ENCODE measurements at places on chromosomes 13 and 19.
A peak's percentile ranks its signal among the peaks of the same experiment; 100 is the strongest.

DNA sequence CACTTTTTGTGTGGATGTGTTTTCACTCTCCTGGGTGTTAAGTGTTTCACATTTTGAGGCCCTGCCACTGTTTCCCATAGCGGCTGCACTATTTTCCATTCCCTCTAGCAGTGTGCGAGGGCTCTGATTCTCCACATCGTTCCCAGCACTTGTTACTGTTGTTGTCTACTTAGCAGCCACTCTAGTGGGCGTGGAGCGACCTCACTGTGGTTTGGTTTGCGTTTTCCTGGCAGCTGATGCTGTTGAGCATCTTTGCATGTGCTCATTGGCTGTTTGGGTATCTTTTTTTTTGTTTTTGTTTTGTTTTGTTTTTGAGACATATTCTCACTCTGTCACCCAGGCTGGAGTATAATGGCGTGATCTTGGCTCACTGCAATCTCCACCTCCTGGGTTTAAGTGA is 14.4 kb downstream of the NAXD start:
- DNase-seq = no peak

GRCh38 chr13:106755542-106755941 is 187.6 kb upstream of the ARGLU1 start:
- DNase-seq = peak; percentile 41

DNA sequence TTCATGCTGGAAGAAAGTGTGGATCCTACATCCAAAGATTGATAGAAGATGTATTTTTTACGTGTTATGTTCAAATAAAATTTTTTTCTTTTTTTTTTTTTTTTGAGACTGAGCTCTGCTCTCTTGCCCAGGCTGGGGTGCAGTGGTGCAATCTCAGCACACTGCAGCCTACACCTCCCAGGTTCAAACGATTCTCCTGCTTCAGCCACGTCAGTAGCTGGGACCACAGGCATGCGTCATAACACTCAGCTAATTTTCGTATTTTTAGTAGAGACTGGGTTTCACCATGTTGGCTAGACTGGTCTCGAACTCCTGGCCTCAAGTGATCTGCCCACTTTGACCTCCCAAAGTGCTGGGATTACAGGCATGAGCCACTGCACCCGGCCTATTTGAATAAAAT is 65.7 kb downstream of the KLF12 start:
- DNase-seq = no peak

DNA sequence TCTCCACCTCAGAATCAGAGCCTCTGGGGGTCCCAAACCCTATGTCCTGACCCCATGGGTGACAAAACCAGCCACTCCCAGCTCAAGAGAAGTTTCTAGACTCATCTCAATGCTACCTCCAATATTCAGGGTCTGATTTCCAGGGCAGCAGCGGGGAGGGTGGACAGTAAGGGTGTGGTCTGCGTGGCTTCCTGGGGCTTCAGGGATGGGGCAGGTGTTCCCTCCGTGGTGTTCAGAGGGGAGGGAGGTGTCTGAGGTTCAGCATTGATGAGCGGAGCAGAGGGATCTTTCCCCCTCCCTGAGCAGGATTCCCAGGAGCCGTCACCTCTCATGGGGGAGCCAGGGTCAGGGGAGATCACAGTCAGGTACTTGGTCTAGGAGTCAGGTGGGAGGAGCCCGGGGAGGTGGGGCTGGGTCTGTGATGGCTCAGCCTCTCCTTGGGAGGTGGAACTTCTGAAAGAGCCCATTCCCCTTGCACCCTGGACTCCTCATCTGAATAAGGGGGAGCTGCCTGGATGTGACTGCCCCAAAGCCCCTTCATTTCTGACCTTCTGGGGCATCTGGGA is 2.9 kb downstream of the LILRA2 start:
- no peak for DNase-seq

DNA sequence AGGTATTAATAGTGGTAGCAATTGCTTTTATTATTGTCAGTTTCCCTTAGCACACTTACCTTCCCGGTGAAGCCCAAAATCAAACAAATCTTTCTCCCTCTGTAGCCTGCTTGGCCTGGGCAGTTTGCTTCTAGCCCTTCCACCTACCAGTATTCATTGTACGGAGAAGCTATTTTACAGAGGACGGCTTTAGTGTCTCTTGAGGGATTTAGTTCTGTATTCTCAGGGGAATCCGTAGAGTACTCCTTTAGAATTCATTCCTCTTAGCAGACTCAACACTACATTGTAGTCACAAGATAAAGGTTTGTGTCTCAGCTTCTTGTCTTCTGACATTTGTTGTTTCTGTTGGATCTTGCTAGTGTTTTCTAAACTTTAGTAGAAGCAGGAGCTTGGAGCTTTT is 24.1 kb upstream of the WTIP start:
- DNase-seq = no peak

DNA sequence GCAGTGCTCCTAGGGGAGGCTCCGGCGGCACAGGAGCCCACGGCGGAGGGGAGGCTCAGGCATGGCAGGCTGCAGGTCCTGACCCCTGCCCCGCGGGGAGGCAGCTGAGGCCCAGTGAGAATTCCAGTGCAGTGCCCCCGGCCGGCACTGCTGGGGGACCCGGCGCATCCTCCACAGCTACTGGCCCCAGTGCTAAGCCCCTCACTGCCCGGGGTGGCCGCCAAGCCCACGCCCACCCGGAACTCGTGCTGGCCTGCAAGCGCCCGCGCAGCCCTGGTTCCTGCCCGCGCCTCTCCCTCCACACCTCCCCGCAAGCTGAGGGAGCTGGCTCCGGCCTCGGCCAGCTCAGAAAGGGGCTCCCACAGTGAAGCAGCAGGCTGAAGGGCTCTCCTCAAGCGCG is 62.2 kb downstream of the SPRY2 start:
- no peak for DNase-seq

- DNase-seq = no peak
Observed at GRCh38 chr13:92488249-92488852, 738.3 kb upstream of the GPC6 start.

GRCh38 chr19:46990991-46991676 is 28.5 kb upstream of the NPAS1 start:
- DNase-seq = no peak

- no peak for DNase-seq
Observed at GRCh38 chr13:107332188-107332587, 764.3 kb upstream of the ARGLU1 start.

GRCh38 chr19:2856457-2857050 is 10.6 kb upstream of the ZNF556 start:
- no peak for DNase-seq

DNA sequence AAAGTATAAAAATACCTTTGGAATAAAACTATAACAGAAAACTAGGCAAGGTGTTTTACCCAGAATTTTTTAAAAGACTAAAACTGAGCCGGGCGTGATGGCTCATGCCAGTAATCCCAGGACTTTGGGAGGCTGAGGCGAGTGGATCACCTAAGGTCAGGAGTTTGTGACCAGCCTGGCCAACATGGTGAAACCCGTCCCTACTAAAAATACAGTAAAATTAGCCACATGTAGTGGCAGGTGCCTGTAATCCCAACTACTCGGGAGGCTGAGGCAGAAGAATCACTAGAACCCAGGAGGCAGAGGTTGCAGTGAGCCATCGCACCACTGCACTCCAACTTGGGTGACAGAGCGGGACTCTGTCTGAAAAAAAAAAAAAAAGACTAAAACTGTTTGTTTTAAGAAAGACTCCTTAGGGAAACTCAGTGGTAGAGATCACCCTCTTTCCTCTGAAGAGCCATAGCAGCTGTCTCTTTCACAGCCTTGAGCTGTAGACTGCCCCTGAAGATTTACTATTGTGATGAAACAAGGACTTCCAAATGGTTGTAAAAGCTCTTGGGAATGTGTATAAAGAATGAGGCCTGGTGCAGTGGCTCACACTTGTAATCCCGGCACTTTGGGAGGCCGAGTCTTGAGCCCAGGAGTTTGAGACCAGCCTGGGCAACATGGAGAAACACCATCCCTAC is 14.7 kb upstream of the KCTD4 start:
- no peak for DNase-seq

DNA sequence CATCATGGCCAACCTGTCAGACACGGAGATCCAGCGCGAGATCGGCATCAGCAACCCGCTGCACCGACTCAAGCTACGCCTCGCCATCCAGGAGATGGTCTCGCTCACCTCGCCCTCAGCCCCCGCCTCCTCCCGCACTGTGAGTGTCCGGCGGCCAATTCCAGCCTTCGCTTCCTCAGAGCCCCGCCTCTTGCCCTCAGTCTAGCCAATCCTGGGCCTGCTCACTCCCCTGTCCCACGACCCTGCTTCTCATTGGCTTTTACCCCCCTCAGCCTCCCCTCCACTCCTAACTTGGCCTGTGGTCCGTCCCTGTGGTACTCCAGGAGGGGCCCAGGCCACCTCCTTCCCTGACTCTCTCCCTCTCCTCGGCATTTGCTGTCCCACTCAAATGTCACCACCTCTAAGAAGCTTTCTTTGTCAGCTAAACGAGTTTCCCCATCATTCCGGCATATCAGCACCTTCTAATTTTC is 12.3 kb downstream of the HRC start:
- peak; percentile 76 for DNase-seq

DNA sequence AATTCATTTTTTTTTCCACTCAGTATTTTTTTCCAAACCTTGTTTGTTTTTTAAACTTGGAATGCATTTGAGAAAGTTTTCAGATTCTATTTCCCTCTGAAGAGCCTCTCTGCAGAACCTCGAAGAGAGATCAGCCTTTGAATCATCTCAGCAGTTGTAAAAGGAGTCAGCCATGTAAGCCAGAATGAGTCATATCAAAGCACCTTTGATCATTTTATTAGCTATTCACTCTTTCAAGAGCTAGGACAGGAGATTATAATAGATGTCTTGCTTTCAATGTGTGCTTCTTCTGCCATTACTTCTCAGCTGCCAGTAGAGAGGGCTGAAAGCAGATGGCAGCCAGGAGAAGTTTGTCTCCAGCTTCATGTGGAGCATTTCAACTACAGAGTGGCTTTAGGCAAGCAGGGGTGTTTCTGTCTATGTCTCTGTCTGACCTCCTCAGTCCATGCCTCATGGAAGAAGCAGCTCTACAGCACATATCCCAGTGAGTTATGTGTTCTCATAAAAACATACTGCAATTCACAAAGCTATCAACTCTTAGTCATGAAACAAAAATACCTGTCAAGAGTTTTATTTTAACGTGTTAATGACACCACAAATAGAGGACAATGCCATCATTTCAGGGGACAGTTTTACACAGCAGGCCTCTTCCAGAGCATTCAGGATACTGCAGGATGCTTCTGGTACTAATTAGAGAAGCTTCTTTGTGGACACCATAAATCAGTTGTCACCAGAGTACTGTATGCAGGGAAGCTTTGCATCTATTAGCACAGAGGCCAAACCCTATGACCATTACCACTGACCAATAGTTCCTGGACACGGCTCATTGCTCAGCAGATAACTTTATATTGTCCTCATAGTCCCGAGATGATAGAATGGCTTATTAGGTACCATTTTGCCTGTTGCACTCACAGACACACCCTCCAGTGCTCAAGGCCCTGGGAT is 94.3 kb downstream of the NHLRC3 start:
- peak; percentile 31 for DNase-seq

DNA sequence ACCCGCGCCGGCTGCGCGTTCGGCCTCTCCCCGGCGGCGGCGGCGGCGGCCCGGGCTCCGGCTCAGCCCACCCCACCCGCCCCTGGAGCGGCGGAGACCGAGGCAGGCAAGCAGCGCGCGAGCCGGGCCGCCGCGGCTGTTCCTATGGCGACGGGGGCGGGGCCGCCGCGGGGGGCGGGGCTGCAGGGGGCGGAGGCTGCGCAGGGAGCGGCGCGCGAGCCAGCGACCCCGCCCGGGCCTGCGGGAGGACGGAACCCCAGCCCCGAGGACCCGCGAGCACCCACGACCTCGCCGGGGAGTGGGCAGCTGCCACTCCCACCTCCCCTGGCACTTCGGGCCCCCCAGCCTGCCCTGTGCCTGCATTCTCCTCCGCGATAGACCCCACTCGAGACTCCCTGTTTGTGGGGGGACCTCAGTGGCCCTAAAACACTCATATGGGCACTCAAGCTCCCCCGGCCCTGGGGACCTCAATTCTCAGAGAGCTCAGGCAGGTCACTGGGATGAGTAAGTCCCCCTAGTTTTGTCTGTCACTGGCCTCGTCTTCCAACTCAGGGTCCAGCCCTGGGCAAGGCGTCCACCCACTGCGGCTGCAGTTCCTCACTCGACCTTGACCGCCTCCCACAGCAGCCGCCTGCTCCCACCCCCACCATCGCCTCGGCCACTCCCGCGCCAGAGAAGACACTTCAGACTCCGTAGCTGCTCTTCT is at the start of gene CTXN1:
CTXN1 (minus strand) TSS at position 115 of the 706 bp plus-strand sequence. CDS start 597 bp downstream, outside the sequence.
- DNase-seq = no peak

DNA sequence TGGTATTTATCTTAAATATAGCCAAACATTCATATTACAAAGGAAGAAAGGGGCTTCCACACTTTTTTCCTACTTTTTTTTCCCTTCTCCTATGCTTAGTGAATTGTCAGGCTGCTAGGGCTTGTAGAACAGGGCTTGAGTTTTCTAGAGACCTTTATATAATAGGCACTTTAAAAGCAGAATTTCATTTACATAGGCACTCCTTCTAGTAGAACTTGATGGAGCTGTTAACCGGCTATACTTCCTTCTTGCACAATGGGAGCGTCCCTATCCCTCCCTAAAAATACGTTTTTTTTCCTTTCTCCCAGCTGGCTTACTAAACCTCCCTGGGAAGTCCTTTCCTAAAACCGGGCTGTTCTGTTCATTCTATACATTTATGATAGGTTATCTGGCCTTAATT is 1.1 kb downstream of the TRIM13 start:
- DNase-seq = no peak
